ENCODE measurements at places on chromosomes 16 and 17.

GRCh38 chr17:74028354-74029116 lies 174.9 kb upstream of the RPL38 start:
- no peak for DNase-seq

DNA sequence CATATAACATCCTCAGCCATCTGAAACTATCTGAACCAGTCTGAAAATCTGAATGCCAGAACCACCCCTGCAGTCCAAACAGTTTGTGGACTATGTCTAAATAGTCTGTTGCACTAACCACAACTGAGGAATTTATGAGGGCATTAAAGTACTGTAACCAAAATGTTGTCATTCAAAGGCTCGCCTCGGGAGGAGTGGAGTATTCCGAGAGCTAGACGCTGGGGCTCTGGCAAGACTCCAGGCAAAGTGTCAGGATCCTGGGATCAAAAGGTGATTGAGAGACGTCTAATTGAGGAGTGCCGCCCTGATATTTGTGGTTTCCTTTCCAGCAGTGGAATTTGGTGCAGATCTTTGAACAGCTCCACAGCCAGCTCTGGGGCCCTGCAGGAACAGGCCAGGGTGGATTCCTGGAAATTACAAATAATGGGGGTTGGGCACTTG lies 142.9 kb upstream of the MYOCD start:
- DNase-seq = no peak

DNA sequence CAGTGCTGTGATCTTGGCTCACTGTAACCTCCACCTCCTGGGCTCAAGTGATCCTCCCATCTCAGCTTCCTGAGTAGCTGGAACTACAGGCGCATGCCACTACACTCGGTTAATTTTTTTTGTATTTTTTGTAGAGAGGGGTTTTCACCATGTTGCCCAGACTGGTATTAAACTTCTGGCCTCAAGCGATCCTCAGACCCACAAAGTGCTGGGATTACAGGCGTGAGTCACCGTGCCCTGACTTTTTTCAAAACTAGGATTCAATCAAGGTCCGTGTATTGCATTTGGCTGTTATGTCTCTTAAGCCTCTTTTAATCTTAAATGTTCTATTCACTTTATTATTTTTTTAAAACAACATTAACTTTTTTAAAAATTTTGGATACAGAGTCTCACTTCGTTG lies 4.3 kb upstream of the CCL22 start:
- DNase-seq = no peak

DNA sequence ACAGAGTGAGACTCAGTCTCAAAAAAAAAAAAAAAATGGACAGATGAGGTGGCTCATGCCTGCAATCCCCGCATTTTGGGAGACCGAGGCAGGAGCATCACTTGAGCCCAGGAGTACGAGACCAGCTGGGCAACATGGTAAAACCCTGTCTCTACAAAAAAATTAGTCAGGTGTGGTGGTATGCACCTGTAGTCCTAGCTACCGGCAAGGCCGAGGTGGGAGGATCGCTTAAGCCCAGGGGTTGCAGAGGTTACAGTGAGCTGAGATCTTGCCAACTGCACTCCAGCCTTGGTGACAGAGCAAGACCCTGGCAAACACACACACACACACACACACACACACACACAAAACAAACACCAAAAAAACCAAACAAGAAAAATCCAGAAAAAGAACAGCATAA lies 7.7 kb upstream of the ENGASE start:
- DNase-seq = no peak

Measured in NCI-H1436 treated with DMSO at 0.1 percent for 48 hours (cell line).